SJSA1 (cell line): ENCODE measurements at places on chromosomes 7 and 10. TPM values are rescaled to one million over a fixed set of nuclear protein-coding genes. Genes with fewer than 3 reads are reported as not detected.

NEUROD6 gene
- total RNA-seq, result not detected in 2 replicates

- no peak overlapping the region for H3K27ac ChIP-seq
- no peak overlapping the region for H3K4me3 ChIP-seq
- H3K4me1 ChIP-seq, result no peaks in the 10 kb centered on the region
- H3K27me3 ChIP-seq, result no peaks in the 10 kb centered on the region
These were observed 46.8 kb downstream of the ADAM12 start for GRCh38 chr10:126341491-126341890.

DNA sequence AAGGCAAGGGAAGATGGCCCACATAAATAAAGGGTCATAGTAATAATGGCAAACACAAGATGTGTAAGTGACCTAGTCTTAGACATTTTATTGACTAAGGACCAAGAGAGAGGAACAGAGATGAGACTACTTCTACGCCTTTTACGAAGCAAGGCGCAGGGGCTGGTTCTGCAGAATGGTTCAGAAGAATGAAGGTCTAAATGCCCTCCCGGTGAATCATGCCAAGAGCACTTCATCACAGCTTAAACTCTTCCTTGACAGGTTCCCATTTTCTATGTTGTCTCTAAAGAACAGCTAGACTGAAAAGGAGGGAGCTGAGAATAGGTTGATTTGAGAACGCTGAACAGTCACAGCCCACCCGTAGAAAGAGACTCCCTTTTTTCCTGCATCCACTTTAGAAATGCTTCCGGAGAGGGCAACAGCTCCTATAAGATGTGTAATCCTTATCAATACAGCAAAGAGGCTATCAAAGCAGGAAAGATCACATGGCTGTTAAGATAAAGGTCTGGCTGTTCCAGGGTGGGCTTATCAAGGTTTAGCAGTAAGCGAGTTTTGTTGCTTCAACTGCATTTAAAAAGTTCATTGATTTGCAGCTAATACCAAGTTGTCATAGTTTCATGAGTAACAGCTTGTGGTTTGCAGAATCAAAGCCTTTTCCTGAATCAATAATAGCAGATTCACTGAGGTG, 93.4 kb upstream of the AUTS2 start:
- H3K36me3 ChIP-seq, result no peaks in the 10 kb centered on the region
- no peak for DNase-seq
- no peak overlapping the region for H3K27ac ChIP-seq
- H3K4me1 ChIP-seq, result no peaks in the 10 kb centered on the region
- H3K27me3 ChIP-seq, result no peaks in the 10 kb centered on the region

DNA sequence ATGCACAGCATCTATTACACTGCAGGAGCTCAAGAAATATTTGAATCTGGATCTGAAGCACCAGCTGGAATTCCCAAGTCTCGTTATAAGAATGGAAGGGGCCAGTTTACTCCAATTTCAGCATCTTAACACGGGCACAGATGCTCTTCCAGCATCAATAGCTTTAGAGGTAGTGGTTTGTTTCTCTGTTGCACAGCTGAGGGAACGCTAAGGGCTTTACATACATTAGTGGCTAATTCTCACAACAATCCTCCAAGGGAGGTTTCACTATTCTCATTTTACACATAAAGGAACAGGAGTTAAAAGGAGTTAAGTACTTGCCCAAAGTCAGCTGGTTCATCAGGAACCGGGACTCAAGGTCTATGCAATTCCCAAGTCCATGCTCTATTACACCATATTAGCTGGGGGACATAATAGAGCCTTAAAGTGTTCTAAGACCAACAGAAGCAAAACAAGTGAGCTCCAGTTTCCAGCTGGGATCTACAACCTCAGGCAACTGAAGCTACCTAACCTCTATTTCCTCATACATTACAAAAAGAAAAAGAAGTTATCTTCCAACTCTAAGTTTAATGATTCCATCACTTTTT, 9.9 kb downstream of the XPNPEP1 start:
- peaks cover 24% of the 10 kb centered on the region for H3K36me3 ChIP-seq
- no peak overlapping the region for H3K27ac ChIP-seq
- H3K4me3 ChIP-seq, result no peak overlapping the region
- peaks cover 14% of the 10 kb centered on the region for H3K4me1 ChIP-seq
- DNase-seq, result no peak

DNA sequence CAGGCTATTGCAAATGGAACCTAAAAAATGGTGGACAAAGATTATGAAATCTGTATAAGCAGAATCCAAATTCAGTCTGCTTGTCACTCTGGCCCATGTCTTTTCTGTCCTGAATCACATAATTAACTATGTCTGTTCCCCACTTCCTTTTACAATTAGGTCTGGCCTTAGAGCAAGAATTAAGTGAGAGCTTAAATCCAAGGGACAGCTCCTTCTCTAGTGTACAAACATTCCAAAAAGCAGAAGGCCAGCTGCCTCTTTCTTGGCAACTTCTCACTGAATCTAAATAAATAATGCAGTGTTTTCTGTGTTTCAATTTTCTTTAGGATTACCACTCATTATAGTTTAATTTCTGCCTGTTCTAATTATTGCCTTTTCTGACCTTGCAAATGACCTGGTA, 39.3 kb upstream of the NEBL start:
- H3K27ac ChIP-seq, result no peak overlapping the region
- H3K36me3 ChIP-seq, result no peaks in the 10 kb centered on the region
- H3K4me1 ChIP-seq, result no peaks in the 10 kb centered on the region
- no peaks in the 10 kb centered on the region for H3K27me3 ChIP-seq
- no peak for DNase-seq

DNA sequence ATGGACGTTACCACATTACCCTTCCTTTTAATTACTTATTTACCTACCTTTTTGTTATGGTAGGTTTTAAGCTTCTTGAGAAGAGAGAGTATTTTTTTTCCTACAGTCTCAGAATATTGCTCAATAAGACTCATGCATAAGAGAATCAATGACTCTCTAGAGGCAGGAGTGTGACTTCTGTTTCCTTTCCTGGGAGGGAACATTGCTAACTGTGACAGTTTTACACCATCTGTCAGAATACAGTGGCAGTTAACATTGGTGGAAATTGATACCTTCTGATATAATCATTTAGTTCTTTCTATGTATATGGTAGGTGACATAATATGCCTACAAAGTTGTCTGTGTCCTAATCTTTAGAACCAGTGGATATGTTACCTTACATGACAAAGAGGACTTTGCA, 348.7 kb upstream of the POT1 start:
- DNase-seq, result no peak
- H3K4me3 ChIP-seq, result no peak overlapping the region
- H3K27me3 ChIP-seq, result no peaks in the 10 kb centered on the region
- no peaks in the 10 kb centered on the region for H3K36me3 ChIP-seq
- no peaks in the 10 kb centered on the region for H3K4me1 ChIP-seq
- H3K27ac ChIP-seq, result no peak overlapping the region

- H3K4me3 ChIP-seq, result no peak overlapping the region
- no peaks in the 10 kb centered on the region for H3K36me3 ChIP-seq
- no peaks in the 10 kb centered on the region for H3K4me1 ChIP-seq
These were observed 146.0 kb downstream of the EVX1 start for GRCh38 chr7:27388561-27388960.

- no peaks in the 10 kb centered on the region for H3K27me3 ChIP-seq
- no peak overlapping the region for H3K27ac ChIP-seq
- H3K4me3 ChIP-seq, result no peak overlapping the region
- H3K36me3 ChIP-seq, result no peaks in the 10 kb centered on the region
- DNase-seq, result no peak
These were observed 83.6 kb downstream of the TMEM106B start for GRCh38 chr7:12294701-12295100.

DNA sequence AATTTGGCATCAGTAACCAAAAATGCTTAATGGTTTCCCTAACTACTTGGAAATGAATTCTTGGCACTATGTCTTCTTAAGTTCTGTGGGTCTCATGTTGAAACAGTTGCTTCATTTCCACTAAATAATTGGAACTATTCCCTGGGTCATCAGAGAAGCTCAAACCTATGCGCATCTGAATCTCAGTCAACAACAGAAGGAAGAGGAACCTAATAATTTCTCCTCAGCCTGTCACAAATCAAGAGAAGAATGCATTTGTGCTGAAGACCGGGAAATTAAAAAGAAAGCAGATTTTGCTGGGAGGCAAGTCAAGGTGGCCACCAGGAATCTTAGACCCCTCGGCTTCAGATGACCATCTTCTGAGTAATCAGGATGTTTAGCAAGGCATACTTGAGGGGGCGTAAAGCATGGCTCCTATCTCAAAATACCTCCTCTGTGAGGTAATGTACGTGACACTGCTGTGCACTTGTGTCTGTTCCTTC, 41.4 kb downstream of the TOMM7 start:
- H3K27ac ChIP-seq, result peak overlapping the region; percentile 42
- peak; percentile 46 for DNase-seq
- H3K4me1 ChIP-seq, result peaks cover 36% of the 10 kb centered on the region
- H3K4me3 ChIP-seq, result no peak overlapping the region

DNA sequence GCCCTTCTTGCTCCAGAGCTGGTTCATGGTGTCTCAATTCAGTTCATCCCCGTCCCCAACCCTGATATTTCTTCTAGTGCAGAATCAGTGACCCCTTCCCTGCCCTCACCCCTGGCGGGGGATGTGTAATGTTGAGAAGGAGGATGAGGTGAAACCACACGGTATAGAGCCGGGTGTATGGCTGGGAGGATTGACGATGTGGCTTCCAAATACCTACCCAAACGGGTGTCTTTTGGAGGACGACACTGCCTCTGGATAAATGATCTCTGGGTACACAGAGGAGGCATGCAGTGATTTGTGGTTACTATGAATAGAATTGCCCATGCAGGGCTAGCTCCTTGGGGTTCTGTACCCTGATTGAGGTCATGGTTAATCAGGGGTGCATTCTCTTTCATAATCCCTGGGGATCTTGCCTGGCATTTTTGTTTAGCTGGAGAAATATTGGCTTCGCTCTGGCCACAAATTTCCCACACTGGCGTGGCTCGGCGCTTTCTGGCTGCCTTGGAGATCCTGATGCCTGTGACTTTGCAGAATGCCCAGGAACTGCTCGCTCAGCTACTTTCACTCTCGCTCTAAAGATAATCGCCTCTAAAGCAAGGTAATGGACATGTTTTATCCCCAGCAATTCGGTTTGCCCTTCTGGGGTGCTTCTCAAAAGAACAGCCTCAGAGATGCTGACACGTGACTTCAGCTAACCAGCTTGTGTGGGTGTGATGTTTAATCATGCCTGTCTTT, 89.2 kb downstream of the RBM20 start:
- no peaks in the 10 kb centered on the region for H3K27me3 ChIP-seq
- H3K27ac ChIP-seq, result peak overlapping the region; percentile 54
- H3K36me3 ChIP-seq, result peaks cover 7% of the 10 kb centered on the region; the same call in 1 of the 2 replicates
- DNase-seq, result peak; percentile 55
- H3K4me1 ChIP-seq, result peaks cover 41% of the 10 kb centered on the region
- peak overlapping the region; percentile 34 for H3K4me3 ChIP-seq

DNA sequence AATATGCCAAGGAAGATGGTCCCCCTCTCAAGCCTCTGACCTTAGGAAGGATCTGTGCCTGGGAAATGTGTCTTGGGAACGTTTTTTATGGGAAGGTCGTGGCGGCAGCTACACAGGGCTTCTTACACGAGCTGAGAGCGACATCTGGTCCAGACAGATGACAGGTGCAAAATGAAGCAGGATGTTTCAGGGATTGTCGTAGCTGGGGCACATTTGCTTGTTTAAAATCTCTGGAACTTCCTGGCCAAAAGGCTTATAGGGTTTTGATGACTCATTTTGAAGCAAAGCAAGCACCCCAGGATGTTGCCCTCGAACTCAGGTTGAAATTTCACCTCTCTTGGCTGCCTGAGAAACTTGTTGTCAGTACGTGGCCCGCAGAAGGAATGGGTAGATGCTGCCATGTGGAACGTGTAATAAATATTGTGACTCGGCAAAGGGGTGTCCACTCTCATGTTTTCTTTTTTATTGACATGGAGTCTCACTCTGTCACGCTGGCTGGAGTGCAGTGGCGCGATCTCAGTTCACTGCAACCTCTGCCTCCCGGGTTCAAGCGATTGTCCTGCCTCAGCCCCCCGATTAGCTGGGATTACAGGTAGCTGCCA, 117.5 kb downstream of the CAMK1D start:
- H3K27ac ChIP-seq, result no peak overlapping the region
- H3K36me3 ChIP-seq, result no peaks in the 10 kb centered on the region
- H3K4me1 ChIP-seq, result no peaks in the 10 kb centered on the region
- DNase-seq, result no peak
- H3K27me3 ChIP-seq, result no peaks in the 10 kb centered on the region

DNA sequence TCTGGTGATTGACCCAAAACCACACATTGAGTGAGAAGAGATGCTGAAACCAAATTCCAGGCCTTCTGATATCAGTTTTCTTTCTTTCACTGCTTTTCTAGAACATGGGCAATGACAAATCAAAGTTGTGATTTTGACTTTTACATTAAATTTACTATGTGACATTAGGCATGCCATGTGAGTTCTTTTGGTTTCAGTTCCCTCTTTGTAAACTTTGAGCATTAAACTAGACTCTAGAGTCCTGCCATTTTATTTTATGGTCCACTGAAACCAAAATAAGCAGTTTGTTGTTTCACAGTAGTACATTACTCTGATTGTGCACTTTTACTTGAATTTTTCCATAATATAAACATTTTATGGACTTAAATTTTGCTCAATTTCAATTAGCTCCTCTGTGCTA, 381.1 kb upstream of the SEMA3D start:
- H3K27ac ChIP-seq, result no peak overlapping the region
- H3K27me3 ChIP-seq, result no peaks in the 10 kb centered on the region
- no peak for DNase-seq
- H3K36me3 ChIP-seq, result no peaks in the 10 kb centered on the region
- H3K4me3 ChIP-seq, result no peak overlapping the region

DNA sequence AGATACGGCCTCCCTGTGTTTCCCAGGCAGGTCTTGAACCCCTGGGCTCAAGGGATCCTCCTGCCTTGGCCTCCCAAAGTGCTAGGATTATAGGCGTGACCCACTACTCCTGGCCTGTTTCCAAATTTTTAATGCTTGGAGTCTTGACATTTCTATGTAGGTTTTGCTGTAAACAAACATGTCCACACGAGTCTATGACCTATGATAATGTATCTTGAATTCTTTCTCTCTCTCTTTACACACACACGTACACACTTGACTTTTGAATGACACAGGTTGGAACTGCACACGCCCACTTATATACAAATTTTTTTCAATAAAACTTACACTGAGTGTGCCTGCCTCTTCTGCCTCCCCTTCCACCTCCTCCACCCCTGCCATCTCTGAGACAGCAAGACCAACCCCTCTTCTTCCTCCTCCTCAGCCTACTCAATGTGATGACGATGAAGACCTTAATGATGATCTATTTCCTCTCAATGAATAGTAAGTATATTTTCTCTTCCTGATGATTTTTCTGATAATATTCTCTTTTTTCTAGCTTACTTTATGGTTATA, 44.1 kb upstream of the LAMB1 start:
- DNase-seq, result no peak
- no peaks in the 10 kb centered on the region for H3K4me1 ChIP-seq
- H3K27me3 ChIP-seq, result no peaks in the 10 kb centered on the region
- H3K36me3 ChIP-seq, result no peaks in the 10 kb centered on the region
- no peak overlapping the region for H3K27ac ChIP-seq

GRCh38 chr7:11170175-11170574, 196.5 kb downstream of the PHF14 start:
- no peak overlapping the region for H3K4me3 ChIP-seq
- no peak overlapping the region for H3K27ac ChIP-seq
- H3K4me1 ChIP-seq, result no peaks in the 10 kb centered on the region
- DNase-seq, result no peak
- H3K36me3 ChIP-seq, result no peaks in the 10 kb centered on the region

- no peak overlapping the region for H3K4me3 ChIP-seq
- DNase-seq, result no peak
- H3K36me3 ChIP-seq, result no peaks in the 10 kb centered on the region
- H3K4me1 ChIP-seq, result peaks cover 26% of the 10 kb centered on the region
- no peaks in the 10 kb centered on the region for H3K27me3 ChIP-seq
These were observed 14.5 kb upstream of the KAZALD1 start for GRCh38 chr10:101047268-101047667.
